ENCODE measurements at places on chromosomes 11 and 22.

DNA sequence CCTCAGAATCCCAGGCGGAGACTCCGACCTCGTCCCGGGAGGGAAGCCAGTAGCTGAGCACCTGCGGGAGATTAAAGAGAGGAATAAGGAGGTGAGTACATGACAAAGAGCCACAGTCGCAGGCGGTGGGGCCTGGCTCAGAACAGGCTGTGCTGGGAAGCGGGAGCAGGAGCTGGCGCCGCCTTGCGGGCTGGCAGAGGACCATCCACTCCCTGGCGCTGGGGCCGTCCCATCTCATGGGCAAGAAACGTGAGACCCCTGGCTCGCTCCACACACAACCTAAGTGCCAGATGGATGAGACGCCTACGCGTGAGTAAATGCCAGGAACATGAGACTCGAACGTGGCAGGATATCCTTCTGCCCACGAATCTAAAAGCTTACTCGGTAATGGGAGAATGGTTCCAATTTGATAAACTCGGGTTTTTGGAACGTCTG, 6.3 kb downstream of the CEND1 start:
- no peaks in the 10 kb centered on the region for H3K27me3 ChIP-seq
- H3K27ac ChIP-seq: no peak overlapping the region
- peak; percentile 75 for DNase-seq
- H3K36me3 ChIP-seq: peaks cover 9% of the 10 kb centered on the region

DNA sequence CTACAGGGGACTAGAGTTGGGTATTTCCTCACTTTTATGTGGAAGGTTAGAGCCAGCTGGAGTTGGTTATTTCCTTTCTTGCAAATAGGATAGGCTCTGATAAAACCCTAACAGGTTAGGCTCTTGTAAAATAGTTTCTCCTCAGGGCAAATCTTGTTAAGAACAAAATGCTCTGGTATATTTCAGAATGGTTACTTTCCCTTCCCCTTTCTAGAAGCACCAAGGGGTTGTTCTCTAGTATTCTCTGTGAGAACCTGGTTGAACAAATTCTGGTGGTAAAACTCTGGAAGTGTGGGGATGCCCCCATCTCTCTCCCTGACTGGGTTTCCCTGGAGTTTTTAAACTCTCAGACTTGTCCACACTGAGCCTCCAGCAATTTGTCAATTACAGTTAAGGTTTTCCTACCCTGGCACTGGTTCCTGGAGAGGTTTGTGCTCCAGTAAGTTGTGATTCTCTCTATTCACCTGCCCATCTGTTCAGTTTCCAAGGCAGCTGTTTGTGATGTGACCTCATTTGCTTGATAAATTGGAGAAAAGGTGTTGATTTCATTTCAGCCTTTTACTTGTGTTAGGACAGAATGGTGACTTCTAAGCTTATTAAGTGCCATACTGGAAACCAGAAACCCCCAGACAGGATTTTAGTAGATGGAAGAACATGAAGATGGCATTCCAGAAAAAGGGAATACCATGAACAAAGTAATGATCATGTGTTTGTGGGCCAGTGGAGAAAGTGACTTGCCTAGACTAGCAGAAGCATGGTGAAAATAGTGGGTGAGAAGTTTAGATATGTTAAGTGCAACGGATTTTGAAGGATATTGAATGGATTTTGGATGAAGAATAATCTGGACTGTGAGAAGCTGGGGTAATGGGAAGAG, 64.6 kb downstream of the EXT2 start:
- no peak overlapping the region for H3K4me3 ChIP-seq
- H3K4me1 ChIP-seq: peaks cover 9% of the 10 kb centered on the region
- H3K27ac ChIP-seq: no peak overlapping the region
- no peak for DNase-seq
- peaks cover 26% of the 10 kb centered on the region for H3K36me3 ChIP-seq
- no peaks in the 10 kb centered on the region for H3K27me3 ChIP-seq

DNA sequence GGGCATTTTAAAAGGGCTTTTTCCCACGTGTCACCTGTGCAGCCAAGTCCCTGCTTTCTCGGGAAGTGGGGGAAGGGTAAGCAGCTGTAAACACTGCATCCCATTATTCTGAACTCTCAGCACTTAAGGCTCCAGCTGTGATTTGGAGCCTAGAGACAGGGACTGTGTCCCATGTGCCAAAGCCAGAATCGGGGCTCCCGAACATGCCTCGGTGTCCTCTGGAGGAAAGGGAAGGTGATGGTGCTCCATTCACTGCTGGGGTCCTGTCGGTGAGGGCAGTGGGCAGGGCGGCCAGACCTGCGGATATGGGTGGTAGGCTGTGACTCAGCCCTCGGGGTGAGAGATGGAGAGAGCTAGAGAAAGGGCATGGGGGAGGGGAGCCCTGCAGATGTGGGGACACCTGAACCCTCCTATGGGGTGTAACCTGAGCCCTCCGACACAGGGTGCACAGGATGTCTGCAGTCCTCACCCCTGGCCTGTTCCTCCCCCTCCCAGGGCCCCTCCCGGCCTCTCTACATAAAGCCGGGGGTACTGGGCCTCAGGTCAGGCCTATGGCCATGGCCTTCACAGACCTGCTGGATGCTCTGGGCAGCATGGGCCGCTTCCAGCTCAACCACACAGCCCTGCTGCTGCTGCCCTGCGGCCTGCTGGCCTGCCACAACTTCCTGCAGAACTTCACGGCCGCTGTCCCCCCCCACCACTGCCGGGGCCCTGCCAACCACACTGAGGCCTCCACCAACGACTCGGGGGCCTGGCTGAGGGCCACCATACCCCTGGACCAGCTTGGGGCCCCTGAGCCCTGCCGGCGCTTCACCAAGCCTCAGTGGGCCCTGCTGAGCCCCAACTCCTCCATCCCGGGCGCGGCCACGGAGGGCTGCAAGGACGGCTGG, 31.8 kb downstream of the CAPN1 start:
- no peak overlapping the region for H3K27ac ChIP-seq
- no peak overlapping the region for H3K4me3 ChIP-seq
- peaks cover 18% of the 10 kb centered on the region for H3K4me1 ChIP-seq
- peaks cover 5% of the 10 kb centered on the region for H3K27me3 ChIP-seq

GRCh38 chr11:85806876-85807275, 4.1 kb downstream of the SYTL2 start:
- no peak for DNase-seq
- peaks cover 2% of the 10 kb centered on the region for H3K27me3 ChIP-seq
- peaks cover 29% of the 10 kb centered on the region for H3K4me1 ChIP-seq
- no peak overlapping the region for H3K27ac ChIP-seq
- no peak overlapping the region for H3K4me3 ChIP-seq
